ENCODE measurements at places on chromosomes 3 and 15.

- no peak for DNase-seq
Observed at GRCh38 chr15:76337059-76337695, 604 bp downstream of the ISL2 start.

GRCh38 chr3:175404027-175404426 is 544.9 kb downstream of the NAALADL2 start:
- no peak for DNase-seq

DNA sequence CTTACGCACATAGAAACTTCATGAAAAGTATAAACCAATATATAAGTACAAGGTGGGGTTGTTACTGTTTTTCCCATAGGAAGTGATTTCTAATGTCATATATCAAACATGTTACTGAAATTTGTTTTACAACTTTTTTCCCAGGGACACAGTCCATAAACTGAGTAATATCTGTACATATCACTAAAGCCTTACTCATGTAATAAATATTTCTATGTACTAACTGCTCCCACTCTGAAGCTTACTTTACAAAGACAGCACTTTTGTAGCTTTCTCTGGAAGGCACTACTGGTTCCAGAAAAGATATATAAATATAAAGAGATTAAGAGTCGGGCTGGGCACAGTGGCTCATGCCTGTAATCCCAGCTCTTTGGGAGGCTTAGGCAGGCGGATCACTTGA is 91.7 kb downstream of the MYO5A start:
- DNase-seq: no peak

GRCh38 chr3:44226573-44226972 is 15.1 kb upstream of the TOPAZ1 start:
- no peak for DNase-seq

- DNase-seq: no peak
Observed at GRCh38 chr3:32309654-32310242, 71.3 kb downstream of the CMTM8 start.

DNA sequence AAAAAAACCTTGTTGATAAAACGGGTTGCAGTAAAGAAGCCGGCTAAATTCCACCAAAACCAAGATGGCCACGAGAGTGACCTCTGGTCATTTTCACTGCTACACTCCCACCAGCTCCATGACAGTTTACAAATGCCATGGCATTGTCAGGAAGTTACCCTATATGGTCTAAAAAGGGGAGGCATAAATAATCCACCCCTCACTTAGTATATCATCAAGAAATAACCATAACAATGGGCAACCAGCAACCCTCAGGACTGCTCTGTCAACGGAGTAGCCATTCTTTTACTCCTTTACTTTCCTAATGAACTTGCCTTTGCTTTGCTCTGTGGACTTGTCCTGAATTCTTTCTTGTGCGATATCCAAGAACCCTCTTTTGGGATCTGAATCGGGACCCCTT is 14.4 kb upstream of the CDC25A start:
- no peak for DNase-seq

DNA sequence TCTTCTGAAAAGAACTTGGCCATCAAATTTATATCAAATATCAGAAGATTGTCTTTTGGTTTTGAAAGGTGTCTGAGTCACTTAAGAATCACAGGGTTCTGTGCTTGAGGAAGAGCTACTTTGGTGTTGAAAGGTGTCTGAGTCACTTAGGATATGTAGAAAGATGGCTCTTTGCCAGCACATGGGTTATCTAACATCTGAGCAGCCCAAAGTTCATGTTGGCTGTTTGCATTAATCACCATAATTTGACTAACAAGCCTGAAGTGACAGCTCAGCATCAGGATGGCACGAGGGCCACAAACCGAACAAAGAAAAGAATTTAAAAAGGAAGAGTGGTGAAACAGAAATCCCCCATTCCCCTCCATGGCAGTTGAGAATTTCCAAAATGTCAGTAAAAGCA is 190.5 kb upstream of the CMC1 start:
- no peak for DNase-seq

- no peak for DNase-seq
Observed at GRCh38 chr3:42980909-42981308, 1.8 kb downstream of the GASK1A start.

- DNase-seq: no peak
Observed at GRCh38 chr3:70824773-70825172, 512.3 kb upstream of the MDFIC2 start.

GRCh38 chr15:79560384-79560783 is 128.2 kb downstream of the MINAR1 start:
- DNase-seq: no peak

- no peak for DNase-seq
Observed at GRCh38 chr15:64950888-64951287, 38.8 kb downstream of the SPG21 start.

GRCh38 chr3:172626021-172626640 is 84.7 kb downstream of the NCEH1 start:
- DNase-seq: no peak

GRCh38 chr3:69319652-69320051 is 66.2 kb downstream of the FRMD4B start:
- no peak for DNase-seq

DNA sequence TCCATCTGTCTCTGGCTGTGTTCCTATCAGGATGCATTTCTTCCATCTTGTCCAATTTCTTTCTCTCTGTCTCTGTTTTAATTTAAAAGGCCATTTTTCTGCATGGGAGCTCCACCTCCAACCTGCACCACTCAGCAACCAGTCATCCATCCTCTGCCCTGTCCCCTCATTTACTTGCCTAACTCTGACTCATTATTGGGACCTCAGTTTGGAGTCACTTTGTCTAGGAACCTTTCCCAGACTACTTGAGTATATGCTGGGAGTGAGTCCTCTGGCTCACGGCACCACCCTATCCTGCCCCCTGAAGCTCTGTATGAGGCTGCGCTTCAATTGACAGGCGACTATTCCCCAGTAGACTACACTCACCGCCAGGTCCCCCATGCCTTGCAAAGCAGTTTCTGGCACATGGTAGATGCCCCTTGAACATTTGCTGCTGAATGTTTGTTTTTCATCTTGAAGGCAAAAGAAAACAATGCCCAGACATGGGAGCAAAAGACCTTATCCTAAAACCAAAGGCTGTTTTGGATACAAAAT is 513.3 kb upstream of the CFAP20DC start:
- DNase-seq: no peak

GRCh38 chr3:9649791-9650521 is 651 bp downstream of the MTMR14 start:
- no peak for DNase-seq

DNA sequence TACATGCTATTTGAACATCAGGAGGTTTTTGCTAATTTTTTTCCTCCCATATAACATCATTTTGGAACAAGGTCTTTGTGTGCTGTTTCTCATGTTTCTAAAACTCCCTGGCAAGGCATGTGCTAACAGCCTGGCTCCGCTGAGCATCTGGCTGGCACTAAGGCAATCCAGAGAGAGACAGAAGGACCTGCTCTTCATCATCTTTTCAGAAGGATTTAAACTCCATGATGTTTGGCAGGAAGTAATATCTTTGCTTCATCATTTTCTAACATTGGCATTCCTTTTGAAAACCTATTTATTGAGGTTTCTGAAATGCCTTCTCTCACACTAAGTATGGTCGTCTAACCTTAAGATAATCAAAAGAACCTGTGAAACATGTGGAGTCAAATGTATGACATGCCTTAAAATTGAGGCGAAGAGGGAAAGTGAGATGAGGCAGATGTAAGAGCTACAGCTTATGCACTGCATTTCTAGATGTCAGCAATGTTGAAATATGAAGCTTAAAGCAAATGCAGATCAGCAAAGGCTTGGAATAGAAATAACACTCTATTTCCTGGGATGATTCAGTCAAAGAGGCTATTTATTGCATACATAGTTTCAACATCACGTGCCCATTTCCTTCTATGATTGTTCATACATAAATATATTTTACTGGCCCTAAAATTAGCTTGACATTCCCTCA is 592.0 kb downstream of the ZNF385D start:
- no peak for DNase-seq

GRCh38 chr3:14214764-14215163 is 36.1 kb downstream of the LSM3 start:
- DNase-seq: no peak

- no peak for DNase-seq
Observed at GRCh38 chr3:79001255-79001654, 766.5 kb downstream of the ROBO1 start.

DNA sequence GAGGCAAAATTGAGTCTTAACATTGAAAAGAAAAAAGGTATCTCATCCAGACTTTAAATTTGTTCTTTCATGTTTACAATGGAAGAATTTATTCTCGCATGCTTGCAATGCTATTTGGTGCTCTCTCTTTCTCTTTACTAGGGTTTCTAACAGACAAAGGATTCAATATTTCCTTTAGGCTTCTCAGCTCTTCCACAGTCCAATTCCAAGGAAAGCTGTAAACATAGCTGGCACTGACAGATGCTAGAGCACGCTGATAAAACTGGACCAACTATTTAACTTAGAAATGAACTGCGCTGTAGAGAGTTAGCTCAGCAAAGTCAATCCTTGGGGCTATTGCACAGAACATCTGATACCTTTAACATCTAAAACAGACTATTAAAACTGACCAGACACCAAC is 81.3 kb downstream of the PDZRN3 start:
- no peak for DNase-seq

GRCh38 chr3:71780430-71780829 is 4.5 kb downstream of the PROK2 start:
- DNase-seq: no peak

- DNase-seq: no peak
Observed at GRCh38 chr3:139117136-139117675, 72.5 kb upstream of the PRR23C start.

DNA sequence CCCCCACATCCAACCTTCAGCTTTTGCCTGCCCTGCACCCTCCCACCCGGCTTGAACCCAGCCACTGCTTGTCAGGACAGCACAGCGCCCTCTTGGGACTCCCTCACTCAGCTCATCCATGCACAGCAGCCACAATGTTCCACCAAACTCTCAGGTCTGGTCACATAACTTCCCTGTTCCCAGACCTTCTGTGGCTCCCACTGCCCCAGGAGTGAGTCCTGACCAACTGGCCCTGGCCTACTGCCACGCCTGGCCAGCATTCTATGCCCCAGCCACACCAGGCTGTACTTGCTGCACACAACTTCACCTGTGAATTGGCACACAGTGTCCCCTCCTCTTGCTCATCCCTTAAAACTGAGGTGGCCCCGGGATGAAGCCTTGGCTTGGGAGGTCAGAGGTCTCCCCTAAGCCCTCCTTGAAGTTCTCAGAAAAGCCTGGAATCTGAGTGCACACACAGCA is 21.0 kb downstream of the PLXNB1 start:
- DNase-seq: no peak

- DNase-seq: no peak
Observed at GRCh38 chr15:92907896-92908712, 8.0 kb downstream of the CHD2 start.

GRCh38 chr3:171172070-171172469 is 145.6 kb upstream of the SLC2A2 start:
- peak; percentile 5 for DNase-seq

DNA sequence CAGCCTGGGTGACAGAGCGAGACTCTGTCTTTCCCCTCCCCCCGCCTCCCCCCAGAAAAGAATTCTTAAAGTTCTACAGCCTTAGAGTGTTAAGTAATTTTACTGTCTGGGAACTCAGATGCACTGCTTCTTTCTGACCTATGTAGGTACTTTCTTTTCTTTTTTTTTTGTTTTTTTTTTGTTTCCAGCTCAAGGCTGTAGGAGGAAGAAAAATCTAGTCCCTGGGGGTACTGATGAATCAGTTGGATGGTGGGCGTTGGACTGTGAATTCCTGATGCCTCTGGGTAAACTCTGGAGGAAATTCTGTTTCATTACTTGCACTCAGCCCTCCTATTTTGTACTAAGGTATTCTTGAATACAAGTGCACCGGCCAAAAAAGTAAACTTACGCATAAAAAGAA is 10.8 kb downstream of the GHRL start:
- no peak for DNase-seq

GRCh38 chr15:31195871-31196270 is 94.3 kb upstream of the TRPM1 start:
- DNase-seq: no peak

GRCh38 chr3:55701997-55702396 is 214.9 kb upstream of the WNT5A start:
- peak; percentile 6 for DNase-seq

- DNase-seq: no peak
Observed at GRCh38 chr3:69087030-69087791, 2.5 kb downstream of the ARL6IP5 start.

DNA sequence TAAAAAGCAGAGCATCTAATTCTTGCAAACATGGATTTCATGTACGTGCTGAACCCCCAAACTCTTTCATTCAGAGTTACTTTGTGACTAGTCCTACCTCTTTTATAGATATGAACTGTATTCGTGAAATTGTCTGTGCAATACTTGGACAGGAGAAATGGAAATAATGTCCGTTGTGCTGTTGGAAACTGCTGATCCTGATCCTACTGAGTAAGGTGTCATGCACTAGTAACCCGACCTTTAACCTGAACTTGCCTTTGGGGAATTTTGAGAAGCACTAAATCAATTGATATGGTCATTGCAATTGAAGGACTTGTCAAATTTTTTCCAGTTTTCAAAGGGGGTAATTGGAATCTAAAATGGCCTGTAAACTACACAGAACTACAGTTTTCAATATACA is 856.4 kb downstream of the ROBO1 start:
- DNase-seq: no peak

DNA sequence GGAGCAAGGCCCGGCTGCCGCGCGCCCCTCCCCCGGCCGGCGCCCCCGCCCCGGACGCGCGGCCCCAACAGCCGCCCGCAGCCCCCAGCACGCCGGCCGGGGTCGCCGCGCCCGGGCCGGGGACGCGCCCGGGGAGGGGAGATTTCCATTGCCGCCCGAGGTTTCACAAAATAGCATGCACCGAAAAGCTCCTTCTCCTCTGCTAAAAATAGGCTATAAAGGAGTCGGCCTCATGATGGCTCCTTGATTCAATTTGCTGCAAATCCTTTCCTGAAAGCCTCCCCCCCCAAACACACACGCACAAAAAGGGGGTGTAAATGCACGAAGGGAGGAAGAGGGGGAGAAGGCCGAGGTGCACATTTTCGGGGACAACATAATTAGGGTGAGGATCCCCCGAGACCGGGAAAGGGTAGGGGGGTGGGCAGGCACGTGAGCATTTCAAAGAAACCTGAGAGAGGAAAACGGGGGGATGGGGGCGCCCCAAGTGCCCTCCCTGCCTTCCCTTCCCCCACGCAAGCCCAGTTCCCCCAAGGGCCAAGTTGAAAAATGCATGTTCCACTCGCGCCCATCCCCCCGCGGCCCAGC is 734 bp downstream of the TBL1XR1 start:
- no peak for DNase-seq

Measured in NCI-H1930 (cell line).